Suprapubic skin (tissue), 4 donors: ENCODE measurements at places on chromosomes 4 and X.

DNA sequence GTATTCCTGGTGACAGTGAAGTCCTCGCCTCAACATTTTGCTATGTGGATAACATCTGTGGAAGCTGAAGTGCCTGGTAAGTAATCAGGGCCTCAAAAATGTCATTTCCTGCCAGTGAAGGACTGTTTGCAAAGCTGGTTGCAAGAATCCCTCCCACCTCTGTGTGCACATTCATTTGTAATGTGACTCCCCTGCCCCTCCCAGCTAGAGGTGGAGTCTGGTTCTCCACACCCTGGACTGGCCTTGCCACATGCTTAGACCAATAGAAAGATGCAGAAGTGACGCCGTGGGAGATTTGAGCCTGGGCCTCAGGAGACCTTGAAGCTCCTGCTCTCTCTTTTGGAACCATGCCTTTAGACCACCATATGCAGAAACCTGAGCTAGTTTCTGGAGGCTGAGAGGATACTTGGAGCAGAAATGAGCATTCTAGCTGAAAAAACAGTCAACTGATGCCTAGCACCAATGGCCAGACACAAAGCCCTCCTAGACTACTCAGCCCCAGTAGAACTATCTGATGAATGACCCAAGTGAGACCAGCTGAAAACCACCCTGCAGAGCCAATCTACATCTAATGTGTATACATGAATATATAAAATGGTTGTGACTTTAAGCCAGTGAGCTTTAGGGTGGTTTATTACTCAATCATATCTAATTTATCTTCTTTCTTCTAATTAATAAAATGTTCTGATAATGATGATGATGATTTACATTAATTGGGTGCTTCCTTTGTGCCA lies 47.8 kb upstream of the CRMP1 start:
- peaks cover 24% of the 10 kb centered on the region for H3K27me3 ChIP-seq
- DNase-seq = no peak
- H3K4me3 ChIP-seq = no peak overlapping the region
- H3K36me3 ChIP-seq = no peaks in the 10 kb centered on the region

- no peaks in the 10 kb centered on the region for H3K27me3 ChIP-seq
- no peaks in the 10 kb centered on the region for H3K36me3 ChIP-seq
- no peak overlapping the region for H3K4me3 ChIP-seq
- no peak overlapping the region for H3K27ac ChIP-seq
Observed at GRCh38 chr4:141860974-141861373, 224.6 kb downstream of the IL15 start.

- H3K4me1 ChIP-seq = no peaks in the 10 kb centered on the region
- H3K36me3 ChIP-seq = peaks cover 80% of the 10 kb centered on the region
- H3K27me3 ChIP-seq = no peaks in the 10 kb centered on the region
- H3K27ac ChIP-seq = no peak overlapping the region
- DNase-seq = no peak
- H3K4me3 ChIP-seq = no peak overlapping the region
Observed at GRCh38 chr4:1833307-1834046, 22.5 kb downstream of the LETM1 start.

GRCh38 chrX:135384161-135384836 lies 37.4 kb upstream of the SMIM10L2A start:
- H3K4me3 ChIP-seq = no peak overlapping the region
- DNase-seq = no peak
- no peak overlapping the region for H3K27ac ChIP-seq

DNA sequence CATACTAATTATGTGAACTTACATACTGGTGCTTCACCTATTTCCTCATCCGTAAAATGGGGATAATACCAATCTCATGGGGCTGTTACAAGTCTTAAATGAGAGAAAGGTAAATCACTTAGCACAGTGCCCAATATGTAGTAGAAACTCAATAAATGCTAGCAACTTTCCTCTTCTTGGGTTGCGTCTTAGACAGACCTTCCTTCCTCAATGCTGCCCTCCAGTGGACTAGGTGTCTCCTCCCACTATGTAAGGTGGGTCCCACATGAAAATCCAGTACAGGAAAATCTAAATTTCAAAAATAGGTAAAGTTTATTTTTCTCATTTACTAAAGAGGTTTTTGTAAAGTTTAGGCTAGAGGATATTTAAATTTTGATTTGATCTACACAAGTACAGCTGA lies 20.6 kb downstream of the ZDHHC9 start:
- no peaks in the 10 kb centered on the region for H3K4me1 ChIP-seq
- no peak overlapping the region for H3K27ac ChIP-seq
- no peak overlapping the region for H3K4me3 ChIP-seq
- H3K27me3 ChIP-seq = no peaks in the 10 kb centered on the region

DNA sequence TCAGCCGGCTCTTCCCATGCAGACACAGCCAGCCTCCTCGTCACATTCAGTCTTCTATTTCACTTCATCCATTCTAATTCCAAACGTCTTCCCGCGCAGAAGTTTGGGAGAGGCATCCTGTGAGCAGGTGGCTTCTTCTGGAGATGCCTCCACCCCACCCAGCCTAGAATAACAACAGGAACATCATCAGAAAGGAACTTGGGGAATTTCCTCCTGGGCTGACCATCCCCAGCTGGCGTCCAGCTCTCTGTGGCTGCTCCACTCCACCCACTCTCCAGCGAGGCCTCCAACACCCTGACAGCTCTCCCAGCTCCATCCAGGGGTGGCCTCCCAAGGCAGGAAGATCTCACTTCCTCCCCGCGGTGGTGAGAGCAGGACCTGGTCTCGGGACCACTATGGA lies 5.5 kb upstream of the C4orf50 start:
- DNase-seq = no peak
- H3K4me1 ChIP-seq = peaks cover 8% of the 10 kb centered on the region
- H3K4me3 ChIP-seq = no peak overlapping the region
- no peak overlapping the region for H3K27ac ChIP-seq
- no peaks in the 10 kb centered on the region for H3K36me3 ChIP-seq
- peaks cover 32% of the 10 kb centered on the region for H3K27me3 ChIP-seq

DNA sequence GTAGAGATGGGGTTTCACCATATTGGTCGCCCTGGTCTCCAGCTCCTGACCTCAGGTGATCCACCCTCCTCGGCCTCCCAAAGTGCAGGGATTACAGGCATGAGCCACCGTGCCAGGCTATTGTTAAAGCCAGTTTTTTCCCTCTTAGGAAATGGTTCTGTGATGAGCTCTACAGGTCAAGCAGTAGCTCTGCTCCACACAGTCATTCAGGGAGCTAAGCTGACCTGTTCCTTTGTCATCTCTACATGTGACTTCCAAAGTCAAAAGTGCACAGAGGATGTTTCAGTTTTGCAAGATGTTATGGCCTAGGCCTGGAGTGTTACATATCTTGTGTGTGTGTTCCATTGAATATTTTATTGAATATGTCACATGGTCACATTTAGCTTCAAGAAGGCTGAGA lies 11.4 kb downstream of the MCUB start:
- no peaks in the 10 kb centered on the region for H3K36me3 ChIP-seq
- no peak overlapping the region for H3K4me3 ChIP-seq
- peaks cover 2% of the 10 kb centered on the region for H3K4me1 ChIP-seq
- H3K27me3 ChIP-seq = no peaks in the 10 kb centered on the region
- no peak overlapping the region for H3K27ac ChIP-seq
